ENCODE measurements at places on chromosomes 6 and 20.

- no peak for DNase-seq
These were observed 13.0 kb downstream of the CD83 start for GRCh38 chr6:14130435-14131075.

- no peak for DNase-seq
These were observed 42.3 kb downstream of the IL20RA start for GRCh38 chr6:137002505-137002904.

GRCh38 chr6:128558021-128558420 lies 37.6 kb upstream of the PTPRK start:
- DNase-seq = no peak

- DNase-seq = no peak
These were observed 30.1 kb upstream of the CCR6 start for GRCh38 chr6:167092672-167093339.

DNA sequence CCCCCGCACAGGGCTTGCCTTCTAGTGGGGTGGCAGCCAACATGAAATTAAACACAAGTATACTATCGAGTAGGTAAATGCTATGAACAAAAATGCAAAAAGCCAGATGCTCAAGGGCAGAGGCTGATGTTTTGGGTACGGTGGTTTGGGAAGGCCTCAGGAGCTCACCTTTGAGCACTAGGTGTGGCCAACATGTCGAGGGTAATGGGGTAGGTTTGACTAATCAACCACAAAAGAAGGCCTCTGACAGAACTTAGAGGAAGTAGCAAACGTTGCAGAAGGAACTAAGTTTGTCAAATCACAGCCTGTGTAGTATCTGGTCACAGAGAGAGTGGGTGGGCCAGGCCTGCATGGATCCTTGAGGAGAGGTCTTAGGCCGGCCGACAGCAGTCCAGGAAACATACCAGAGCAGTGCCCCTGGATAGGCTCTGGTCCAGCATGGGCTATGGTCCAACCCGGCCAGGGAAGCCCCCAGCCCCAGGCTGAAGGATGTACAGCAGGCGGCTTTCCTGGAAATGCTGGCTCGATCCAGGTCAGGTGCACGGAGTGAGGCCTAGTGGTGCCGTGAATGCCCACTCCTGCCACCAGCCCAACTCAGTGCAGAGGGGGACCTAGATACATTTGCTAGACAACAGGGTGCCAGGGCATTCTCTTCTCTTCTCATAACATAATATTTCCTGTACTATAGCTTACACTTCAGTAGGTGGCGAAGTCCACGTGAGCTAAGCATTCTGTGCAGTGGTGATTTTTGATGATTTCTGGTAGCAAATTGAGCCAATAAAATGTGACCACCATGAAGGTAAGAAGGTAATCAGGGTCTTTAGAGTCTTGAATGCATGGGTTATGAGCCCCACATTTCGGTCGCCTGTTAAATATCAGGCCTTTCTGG lies 56.3 kb upstream of the CD93 start:
- peak; percentile 77 for DNase-seq

DNA sequence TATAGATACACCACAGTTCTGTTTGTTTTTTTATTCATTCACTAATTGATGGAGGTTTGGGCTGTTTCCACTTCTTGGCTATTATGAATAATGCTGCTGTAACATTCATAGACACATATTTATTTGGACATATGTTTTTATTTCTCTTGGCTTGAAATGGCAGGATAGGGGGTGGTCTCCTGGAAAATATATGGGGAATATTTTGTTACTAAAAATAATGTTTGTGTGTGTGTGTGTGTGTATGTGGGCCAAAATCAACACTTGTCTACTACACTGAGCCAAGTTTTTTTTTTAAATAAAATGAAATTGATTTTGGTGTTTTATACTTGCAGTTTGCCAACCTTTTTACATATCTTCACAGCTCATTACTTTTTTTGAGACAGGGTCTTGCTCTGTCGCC lies 264.4 kb upstream of the SULF2 start:
- DNase-seq = no peak

- no peak for DNase-seq
These were observed 165.4 kb downstream of the DST start for GRCh38 chr6:56477241-56477640.

DNA sequence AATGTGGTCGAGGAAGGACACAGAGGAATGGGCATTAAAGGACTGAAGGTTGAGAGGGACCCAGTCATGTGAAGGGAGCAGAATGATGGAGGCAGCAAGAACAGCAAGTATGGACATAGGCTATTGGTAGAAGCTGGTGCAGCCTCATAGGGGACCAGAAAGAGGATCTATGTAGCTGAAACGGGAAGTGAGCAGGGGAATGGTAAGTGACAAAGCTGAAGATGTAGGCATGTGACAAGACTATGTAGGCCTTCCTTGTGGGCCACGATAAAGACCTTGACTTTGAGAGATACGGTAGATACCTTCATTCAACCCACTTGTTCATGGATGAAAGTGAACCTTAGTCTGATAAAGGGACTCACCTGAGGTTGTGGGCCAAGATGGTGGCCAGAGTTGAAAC lies 3.5 kb downstream of the CTNNBL1 start:
- DNase-seq = peak; percentile 49

DNA sequence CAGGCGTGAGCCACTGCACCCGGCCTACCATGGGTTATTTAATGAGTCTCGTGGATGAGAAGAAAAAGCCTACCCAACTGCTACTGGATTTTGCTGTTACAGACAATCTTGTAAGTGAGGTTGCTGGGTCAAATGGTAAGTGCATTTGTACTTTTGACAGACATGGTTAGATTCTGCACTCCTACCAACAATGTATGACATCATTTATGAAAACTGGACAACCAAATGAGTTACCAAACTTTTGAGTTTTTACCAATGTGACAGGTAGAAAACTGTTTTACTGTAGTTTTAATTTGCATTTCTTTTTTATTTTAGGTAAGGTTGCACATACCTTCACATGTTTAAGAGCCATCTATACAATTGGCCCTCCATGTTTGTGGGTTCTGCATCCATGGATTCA lies 48.2 kb downstream of the PDSS2 start:
- no peak for DNase-seq

- no peak for DNase-seq
These were observed 33.6 kb upstream of the BTN3A2 start for GRCh38 chr6:26331218-26332073.

- DNase-seq = no peak
These were observed 73.1 kb downstream of the AGPAT4 start for GRCh38 chr6:161200610-161201370.

DNA sequence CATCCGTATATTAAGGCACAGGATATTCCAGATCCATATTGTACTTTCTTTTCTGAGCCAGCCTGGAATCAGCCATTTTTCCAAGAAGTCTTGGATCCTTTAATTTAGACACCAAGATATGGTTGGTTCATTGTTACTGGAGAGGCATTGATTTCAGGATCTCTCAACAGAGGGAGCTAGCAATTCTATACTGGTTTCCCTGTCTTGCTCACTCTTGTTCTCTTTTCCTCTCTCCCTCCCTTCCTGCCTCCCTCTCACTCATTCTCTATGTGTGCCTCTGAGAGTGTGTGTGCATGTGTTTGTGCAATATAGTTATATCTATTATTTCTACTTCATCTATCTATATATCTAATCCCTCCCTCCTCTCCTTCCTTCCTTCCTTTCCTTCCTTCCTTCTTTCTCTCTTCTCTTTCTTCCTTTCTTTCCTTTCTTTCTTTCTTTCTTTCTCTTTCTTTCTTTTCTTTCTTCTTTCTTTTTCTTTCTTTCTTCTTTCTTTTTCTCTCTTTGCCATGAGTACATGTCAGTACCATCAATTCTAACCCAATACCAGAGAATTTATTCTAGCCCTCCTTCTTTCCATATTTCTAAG lies 299.1 kb downstream of the EPHA7 start:
- no peak for DNase-seq

DNA sequence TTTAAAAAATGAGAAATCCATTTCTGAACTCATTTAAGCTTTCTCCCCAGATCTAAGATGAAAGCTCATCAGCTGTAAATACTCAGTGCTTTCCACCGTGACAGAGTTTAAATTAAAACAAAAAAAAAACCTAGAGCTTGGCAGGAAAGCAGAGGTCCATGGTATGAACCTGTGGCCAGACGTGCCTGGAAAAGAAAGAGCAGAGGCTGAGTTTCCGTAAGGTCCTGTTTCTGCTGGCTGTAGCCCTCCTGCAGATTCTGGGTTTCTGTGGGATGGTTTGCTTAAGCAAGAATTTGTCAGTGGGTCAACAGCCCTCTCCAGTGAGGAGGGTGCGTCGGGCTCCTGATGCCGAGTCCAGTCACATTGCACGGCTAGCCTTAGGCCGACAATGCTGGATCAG lies 383.2 kb downstream of the SAMD5 start:
- DNase-seq = no peak

DNA sequence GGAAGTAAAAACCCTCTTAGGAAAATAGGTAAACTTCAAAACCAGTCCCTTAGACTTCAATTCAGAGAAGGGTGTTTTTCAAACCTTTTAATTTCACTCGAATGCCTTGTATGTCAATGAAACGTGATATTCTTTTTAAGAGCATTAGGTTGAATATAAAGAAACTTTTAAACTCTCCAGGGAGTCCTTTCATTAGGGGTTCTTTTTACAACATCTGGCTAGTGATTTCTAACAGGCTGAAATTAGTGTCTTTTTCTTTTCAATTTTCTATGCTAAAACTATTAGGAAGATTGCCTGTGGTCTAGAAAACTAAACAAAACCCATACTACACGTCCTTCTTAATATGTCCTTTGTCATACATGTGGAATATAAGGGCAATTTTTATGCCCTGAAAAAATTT lies 569.7 kb upstream of the CITED2 start:
- DNase-seq = no peak

DNA sequence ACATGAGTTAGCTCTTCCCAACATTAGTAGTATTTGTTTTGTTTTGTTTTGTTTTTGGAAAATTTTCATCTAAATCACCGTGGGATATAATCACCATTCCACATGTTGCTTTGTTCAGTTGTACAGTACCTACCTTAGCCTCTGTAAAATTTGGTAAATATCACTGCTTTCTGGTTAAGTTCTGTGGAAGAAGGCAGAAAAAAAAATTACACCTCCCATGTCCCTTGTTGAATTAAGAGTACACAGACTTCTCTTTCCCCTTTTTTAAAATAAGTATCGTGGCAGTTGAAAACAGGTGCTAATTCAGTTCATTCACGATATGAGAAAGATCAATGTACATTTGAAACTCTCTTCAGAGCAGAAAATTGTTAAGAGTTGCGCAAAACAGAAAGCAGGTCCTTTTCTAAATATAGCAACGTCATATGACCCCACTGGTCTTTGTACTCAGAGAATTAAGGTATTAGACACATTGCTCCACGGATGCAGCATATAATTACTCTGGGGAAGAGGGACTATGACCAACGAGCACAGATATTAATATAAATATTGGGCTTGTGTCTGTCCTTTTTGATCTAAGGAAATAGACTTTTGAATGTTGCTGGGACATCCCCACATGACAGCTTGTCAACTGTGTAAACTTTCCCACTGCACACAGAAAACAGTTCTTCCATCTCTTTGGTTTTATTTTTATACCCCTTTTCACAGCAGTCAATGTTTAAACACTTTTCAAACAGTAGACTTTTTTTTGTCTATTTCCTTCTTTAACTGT lies 58.6 kb upstream of the ZNF217 start:
- DNase-seq = peak; percentile 19
